ENCODE measurements at places on chromosomes 2 and 18.

DNA sequence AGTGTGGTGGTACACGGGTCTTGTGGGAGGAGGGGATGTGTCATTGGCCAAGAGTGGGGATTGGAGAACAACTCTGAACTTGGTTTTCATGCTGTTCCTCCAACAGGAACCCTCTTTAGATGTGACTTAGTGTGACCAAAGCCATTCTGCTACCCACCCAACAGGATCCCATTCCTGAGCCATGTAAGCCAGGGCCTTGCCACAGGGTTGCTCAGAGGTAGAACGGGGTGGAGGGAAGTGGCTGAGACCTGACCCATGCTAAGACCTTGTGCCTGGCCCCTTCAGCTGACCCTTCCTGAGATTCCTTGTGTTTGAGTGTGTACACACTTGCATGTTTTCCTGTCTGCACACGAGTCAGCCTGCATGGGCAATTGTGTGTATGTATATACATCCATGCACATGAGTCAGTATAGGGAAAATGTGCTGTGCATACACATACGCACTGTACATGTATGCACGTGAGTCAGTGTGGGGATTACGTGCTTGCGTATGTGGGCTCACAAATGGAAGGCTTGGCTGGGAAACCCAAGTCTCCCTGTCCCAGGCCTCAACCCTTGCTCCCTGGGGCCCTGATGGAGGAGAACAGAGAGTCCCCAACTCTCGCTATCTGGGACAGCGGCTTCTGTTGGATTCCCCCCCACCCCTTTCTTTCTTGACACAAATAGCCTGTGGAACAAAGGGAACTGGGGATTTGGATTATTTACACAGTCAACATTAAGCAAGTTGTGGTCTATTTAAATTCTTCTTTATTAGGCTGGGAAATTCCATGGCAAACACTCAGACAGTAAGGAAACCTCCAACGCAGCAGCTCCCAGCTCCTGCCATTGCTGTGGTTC lies 339.8 kb downstream of the DYSF start:
- DNase-seq: no peak

GRCh38 chr2:170694316-170694715 lies 20.8 kb upstream of the SP5 start:
- DNase-seq: no peak

DNA sequence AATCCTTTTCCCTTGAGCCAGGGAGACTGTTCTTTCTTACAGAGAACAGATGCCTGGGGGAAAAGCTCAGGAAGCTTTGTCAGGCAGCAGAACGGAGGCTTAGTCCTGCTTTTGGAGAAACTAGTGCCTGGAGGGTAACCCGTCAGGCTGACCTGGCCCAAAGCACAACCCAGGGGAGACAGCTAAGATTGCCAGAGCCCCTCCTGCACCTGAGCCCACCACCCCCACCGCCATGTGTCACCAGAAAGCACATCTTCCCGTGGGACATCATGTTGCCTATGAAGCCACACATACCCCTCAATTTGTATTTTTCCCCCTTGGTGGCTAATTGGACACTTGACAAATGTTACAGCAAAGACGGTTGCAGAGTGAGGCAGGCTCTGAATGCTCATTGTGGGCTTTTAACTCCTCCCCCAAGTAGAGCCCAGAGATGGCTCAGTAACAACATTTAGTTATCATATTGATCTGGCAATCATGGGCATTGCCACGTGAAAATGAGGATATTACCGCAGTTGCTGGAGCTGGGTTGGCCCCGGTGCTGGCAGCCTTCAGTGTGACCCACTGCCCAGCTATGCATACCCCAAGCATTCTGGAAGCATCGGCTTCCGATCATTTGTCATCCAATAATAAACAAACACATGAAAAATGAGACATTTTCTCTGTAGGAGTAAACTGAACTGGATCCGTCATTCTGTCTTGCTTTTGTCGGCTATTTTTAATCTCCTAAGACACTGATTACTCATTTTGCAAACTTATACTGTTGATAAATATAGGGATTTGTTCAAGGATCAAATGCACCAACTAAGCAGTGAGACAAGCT lies 229.5 kb downstream of the ATAD2B start:
- DNase-seq: no peak

DNA sequence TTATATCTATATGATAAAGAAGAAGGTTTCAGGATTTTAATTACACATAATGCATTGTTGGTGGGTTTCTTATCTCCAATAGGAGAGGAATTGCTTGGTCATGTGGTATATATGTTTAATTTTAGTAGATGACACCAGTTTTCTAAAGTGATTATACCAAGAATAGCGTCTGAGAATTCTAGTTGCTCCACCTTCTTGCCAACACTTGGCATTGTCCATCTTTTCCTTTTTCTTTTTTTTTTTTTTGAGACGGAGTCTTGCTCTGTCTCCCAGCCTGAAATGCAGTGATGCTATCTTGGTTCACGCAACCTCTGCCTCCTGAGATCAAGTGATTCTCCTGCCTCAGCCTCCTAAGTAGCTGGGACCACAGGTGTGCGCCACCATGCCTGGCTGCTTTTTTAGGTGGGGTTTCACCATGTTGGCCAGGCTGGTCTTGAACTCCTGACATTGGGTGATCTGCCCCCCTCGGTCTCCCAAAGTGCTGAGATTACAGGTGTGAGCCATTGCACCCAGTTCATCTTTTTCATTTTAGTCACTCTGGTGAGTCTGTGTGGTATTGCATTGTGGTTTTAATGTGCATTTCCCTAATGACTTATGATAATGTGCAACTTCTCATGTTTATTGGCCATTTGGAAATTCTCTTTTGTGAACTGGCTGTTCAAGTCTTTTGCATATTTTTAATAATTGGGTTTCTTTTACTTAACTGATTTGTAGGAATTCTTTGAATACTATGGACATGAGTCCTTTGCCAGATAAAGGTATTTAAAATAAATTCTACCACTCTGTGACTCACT lies 37.3 kb upstream of the ZNF512 start:
- DNase-seq: no peak

DNA sequence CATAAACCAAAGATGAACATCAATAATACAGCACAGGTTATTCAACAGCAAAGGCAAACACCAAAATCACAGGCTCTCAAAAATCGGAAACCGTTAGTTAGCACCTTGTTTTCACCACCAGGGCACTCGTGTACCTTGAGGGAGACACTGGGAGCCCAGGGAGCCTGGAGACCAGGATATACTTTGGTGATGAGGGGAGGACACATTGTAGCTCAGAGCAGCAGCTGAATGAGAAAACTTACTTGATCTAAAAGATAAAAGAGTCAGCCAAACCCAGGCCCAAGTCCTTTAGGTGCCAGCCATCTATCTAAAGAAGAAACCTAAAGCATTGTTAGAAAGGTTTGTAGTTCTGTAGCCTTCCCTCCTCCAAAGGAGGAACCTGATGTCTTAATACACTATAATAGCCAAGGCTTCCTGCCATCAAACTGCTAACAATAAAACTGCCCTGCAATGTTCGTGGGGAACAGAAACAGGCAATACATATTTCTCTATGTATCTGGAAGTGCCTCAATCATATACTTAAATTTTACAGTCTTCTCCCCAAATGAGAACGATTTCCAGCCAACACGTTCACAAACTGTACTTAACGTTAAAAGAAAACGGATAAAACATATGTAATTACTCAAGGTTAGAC lies 19.3 kb downstream of the BCL11A start:
- no peak for DNase-seq

DNA sequence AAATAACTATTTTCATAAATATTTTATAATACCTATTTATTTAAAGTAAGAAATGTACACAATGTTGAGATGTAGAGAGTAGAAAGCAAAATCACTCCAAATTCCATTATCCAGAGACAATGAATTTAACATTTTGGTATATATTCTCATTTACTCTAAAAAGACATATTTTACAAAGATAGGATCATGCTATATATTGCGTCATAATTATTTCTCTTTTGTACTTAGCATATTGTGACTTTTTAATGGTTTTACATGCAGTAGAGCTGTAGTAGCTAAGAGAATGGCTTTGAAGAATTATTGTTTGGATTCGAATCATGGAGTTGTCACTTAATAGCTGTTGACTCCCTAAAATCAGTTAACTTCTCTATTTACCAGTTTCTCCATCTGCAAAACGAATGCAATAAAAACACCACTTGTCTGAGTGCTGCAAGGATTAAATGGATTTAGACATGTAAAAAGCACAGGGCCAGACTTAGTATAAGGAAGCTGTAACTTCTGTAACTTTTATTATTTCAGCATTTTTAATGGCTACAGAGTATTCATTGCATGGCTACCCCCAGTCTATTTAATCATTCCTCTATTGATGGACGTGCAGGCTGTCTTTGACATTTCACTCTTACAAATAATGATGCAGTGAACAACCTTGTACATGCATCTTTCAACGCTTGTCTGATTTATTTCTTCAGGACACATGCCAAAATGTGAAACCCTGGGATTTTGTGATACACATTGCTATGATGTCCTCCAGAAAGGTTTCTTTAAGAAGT lies 33.2 kb downstream of the KCNS3 start:
- no peak for DNase-seq

- peak; percentile 91 for DNase-seq
Measured at GRCh38 chr2:11583840-11584524, 50.1 kb downstream of the GREB1 start.

- DNase-seq: no peak
Measured at GRCh38 chr2:11534746-11535484, 1.1 kb downstream of the GREB1 start.

GRCh38 chr2:1170711-1171110 lies 220.1 kb downstream of the SNTG2 start:
- DNase-seq: no peak

DNA sequence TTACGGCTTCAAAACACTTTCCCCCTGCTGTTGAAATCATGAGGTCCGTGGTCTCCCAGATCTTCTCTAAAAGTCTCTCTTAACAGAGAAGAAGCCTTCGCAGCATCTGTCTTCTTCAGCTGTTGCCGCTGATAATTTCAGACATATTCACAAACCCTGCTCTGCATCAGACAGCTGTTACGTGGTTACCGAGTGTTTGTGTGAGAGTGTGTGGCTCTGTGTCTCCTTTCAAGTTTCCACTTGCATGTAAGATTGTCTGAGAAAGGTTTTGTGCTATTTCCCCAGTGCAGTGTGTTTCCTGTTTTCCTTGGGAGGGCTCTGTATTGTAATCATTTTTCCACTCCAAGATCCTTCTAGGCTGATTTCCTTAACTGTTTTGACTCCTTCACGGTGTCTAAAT lies 32.8 kb downstream of the MAIP1 start:
- no peak for DNase-seq

- DNase-seq: no peak
Measured at GRCh38 chr2:113922784-113923183, 32.9 kb downstream of the ACTR3 start.

DNA sequence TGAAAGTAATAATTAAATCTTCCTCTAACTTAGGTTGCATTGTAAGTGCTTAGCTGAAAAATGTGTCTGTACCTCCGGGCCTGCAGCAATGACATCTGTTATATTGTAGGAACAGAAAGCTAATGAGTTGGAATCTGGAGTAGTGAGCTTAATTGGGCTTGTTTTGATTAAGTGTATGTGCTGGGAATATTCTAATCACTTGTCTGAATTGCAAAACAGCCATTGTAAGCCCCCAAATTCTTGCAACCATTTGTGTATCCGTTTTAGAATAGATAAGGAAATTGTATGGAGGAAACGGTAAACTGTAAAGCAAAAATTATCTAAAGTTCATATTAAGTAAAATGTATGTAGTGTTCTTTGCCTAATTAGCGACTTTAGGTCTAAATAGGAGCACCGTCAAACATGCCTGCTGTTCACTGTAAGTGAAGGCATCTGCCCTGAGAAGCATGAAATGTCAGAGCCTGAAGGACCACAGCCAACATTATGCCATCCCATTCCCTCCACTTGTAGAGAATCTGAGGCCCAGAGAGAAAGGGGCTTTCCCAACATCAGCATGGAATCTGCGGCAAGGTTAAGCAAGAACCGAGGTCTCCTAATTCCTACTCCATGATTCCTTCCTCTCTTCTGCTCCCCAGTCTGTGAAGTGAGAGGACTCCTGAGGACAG lies 466.4 kb downstream of the TDRD15 start:
- no peak for DNase-seq

GRCh38 chr2:231411831-231412617 lies 16.5 kb downstream of the B3GNT7 start:
- DNase-seq: peak; percentile 94

GRCh38 chr2:219184121-219184520 lies 6.0 kb downstream of the RETREG2 start:
- DNase-seq: no peak

DNA sequence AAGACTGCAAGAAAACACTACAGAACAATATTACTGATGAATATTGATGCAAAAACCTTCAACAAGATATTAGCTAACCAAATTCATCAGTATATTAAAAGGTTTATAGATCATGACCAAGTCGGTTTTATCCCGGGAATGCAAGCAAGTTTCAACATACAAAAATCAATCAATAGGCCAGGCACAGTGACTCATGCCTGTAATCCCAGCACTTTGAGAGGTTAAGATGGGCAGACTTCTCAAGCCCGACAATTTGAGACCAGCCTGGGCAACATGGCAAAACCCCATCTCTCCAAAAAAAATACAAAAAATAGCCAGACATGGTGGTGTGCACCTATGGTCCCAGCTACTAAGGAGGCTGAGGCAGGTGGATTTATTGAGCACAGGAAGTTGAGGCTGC lies 82.9 kb downstream of the FSIP2 start:
- no peak for DNase-seq

DNA sequence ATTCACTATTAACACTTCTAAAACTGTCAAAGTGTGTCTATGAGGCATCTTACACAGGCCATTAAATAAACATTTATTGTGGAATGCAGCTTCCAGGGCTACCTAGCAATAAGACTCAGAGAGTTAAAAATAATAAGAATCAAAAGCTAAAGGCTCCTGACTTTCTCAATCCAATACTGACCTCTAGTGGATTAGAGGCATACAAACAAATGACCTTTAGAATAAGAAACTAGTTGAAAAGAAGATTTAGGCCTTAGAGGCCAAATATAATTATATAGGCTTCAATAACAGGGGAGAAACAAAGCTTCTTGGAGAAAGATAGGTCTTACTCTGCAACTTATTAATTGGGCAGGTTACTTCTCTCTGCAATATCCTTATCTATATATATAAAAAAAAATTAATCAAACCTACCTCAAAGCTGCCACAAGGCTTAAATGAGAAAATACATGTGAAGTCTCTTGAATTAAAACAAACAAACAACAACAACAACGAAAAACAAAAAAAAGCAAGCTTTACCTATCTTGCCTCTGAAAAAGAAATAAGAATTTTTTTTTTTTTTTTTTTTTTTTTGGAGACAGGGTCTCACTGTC lies 246.1 kb downstream of the EXOC6B start:
- DNase-seq: no peak

GRCh38 chr2:176002688-176003210 lies 682 bp upstream of the LNPK start:
- DNase-seq: peak; percentile 35
